ENCODE measurements at places on chromosomes 7 and 10.

GRCh38 chr7:74053589-74054186 lies 25.7 kb downstream of the ELN start:
- DNase-seq: no peak

DNA sequence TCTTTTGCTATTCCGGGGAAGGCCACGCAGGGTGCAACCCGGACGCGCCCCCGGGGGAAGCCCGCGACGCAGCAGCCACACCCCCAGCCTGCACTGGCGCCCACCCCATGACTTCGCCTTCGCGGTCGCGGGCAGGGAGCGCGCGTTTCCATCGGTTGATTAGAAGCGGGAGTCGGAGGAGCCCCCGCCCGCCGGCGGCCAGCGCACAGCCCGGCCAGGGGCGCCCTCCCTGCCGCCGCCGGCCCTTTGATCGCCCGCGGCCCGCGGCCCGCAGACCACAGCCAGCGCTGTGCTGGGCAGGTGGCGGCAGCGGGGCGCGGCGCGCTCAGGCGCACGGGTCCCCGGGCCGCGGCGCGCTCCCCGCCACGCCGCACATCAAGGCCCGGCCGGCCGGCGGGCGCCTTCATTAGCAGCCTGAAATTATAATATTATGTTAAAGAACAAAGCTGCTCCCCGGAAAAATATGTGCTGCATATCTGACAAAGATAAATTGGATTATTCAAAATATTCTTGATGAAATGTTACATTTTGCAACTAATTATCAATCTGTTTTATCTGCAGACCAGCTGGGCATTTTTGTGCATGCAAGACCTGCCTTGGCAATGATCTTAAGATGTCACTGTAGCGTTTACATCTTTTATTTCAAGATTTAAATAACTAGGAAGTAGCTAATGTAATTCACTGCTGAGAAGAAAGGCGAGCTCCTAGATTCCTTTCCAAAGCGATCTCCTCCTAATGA lies 160.7 kb upstream of the MKI67 start:
- DNase-seq: no peak

- DNase-seq: no peak
Measured at GRCh38 chr7:41758321-41758720, 55.4 kb upstream of the INHBA start.

DNA sequence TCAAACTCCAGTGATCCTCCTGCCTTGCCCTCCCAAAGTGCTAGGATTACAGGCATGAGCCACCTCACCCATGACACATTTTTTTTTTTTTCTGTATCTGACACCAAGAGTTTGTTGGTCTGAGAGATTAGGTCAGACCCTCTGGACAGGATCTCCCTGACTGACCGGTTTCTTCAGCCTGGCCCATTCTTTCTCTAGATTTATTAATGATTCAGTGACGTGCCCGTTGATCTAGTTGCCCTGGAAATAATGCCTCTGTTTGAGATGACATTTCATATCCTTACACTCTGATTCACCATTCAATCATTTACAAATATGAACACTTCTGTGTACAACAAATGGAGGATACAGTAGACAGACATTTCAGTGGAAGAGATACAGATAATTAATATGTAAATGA lies 1.4 kb upstream of the ZNF212 start:
- no peak for DNase-seq

- DNase-seq: no peak
Measured at GRCh38 chr10:117544711-117545140, 2.2 kb downstream of the EMX2 start.

DNA sequence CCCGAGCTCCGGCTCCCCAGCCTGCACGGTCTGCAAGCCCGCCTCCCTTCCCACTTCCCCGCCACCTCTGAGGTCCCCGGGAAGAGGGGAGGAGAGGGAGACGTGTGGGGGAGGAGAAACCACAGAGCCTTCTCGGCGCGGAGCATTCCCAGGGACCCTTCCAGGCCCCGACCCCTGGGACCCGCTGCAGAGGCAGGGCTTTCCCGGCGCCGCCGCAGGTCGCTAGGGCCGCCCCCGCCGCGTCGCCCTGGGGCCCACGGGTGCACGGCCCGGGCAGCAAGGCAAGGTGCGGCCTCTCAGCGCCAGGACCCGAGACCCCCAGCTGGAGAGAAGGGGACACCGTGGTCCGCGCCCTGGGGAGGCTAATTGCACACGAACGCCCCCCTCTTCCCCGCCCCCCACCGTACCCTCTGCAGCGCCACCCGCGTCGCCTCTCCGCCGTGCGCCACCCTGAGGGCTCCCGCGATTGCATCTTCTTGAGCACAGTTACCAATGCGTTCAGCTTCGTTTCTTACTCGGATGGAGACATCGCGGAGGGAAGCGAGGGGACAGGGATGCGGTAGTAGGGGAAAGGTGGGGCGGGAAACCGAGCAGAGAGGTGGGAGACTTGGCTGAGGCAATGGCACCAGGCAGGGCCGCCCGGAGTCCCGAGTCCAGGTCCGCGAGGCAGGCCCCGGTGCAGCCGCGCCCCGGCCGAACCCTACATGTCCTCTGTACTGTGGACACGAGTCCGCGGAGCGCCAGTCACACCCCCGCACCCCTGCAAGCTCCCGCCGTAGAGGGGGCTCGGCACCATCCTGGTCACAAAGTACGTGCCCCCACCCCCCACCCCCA lies 28.9 kb downstream of the SKIDA1 start:
- DNase-seq: peak; percentile 54

DNA sequence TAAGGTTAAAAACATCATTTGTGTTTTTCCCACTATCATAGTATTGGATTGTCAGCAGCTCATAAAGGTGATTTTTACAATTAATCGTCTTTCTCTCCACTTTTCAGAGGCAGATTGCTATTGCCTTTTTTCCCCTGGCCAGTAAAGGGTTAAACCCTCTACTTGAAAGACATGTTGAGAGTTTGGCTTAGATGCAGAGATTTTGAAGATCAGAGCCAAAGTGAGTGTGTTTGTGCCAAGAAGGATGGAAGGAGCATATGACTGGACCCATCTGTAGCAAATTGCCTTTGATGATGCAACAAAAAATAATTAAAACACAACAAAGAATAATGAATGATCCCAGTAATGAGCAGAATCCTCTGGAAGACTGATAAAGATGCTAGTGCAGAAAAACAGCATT lies 373.1 kb downstream of the MALRD1 start:
- no peak for DNase-seq

Data from activated naive CD8-positive, alpha-beta T cell treated with anti-CD3 and anti-CD28 coated beads for 36 hours (primary cell).